Epithelial cell of esophagus (primary cell): ENCODE measurements at places on chromosomes 6 and 20.
A peak's percentile ranks its signal among the peaks of the same experiment; 100 is the strongest.

DNA sequence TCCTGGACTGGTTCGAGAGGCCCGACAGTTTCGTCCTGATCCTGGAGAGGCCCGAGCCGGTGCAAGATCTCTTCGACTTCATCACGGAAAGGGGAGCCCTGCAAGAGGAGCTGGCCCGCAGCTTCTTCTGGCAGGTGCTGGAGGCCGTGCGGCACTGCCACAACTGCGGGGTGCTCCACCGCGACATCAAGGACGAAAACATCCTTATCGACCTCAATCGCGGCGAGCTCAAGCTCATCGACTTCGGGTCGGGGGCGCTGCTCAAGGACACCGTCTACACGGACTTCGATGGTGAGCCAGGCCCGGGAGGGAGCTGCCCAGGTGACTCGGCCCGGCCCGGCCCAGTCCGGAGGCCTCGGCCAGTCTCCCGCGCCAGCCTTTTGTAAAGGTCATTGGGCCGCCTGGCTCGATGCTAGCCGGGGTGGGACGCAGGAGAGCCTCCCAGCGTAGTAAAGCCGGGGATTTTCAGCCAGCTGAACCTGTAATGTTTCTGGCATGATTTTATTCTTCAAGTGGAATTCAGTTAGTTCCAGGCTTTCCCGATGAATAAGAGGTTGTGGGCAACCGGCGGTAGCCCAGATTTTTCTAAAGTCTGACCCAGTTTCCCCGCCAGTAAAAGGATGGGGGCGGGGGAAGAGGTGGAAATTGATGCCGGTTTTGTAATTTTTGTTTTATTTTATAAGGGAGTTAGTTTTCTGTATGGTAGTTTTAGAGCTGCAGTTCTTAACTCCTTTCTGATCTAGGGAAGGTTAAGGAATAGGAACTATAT is 1.4 kb downstream of the PIM1 start:
- DNase-seq = peak; percentile 32

DNA sequence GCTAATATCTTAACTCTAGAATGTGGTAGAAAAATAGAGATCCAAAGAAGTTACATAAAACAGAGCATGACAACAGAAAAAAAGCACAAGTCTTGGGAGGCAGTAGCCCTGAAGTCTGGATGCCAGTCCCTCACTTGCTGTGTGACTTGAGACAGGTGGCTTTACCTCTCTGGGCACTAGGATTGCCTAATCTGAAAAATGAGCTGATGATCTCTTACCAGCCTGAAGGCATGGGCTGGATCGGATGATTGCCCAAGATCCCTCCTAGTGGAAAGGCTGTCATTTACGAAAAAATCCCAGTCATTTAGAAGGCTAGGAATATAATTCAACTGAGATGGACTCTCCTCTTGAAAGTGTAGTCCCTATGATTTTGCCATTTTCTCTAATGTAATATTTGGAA is 10.9 kb upstream of the GCM1 start:
- peak; percentile 80 for DNase-seq

- no peak for DNase-seq
Measured at GRCh38 chr20:43957392-43957791, 42.7 kb downstream of the TOX2 start.

DNA sequence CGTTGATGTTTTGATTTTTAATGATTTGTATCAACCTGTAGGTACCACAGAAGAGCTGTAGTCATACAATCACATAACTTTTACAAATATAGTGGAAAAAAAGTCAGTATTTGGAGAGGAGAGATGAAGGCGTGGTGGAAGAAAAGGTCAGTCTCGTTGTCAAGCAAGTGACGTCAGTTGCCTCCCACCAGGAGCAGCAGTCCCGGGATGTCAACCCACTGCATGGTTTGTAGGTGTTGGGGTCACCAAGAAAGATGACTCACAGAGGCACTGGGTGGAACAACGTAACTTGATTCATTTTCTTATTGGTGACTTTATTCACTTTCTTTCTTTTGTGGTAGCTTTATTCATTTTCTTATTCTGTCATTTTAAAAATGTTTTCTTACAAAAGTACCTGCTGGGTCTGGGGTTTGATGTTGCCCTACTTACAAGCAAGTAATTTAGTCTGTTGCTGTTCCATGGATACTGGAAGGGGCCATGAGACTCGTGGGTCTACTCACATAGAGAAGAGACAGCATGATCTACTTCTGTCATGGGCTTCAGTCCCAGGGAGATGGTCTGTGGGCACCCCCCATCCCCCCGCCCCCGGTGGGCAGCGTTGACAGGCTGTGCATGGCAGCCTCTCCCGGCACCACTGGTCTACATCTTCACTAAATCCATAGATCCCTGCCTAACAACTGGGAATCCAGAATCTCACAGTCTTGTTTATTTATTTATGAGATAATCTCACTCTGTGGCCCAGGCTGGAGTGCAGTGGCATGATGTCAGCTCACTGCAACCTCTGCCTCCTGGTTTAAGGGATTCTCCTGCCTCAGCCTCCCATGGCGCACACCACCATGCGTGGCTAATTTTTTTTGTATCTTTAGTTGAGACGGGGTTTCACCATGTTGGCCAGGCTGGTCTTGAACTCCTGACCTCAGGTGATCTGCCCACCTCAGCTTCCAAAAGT is 36.4 kb upstream of the SYNJ2 start:
- DNase-seq = no peak

GRCh38 chr20:61976644-61977418 is 88.8 kb downstream of the TAF4 start:
- no peak for DNase-seq

- DNase-seq = no peak
Measured at GRCh38 chr20:57192311-57192710, 74.1 kb downstream of the BMP7 start.

DNA sequence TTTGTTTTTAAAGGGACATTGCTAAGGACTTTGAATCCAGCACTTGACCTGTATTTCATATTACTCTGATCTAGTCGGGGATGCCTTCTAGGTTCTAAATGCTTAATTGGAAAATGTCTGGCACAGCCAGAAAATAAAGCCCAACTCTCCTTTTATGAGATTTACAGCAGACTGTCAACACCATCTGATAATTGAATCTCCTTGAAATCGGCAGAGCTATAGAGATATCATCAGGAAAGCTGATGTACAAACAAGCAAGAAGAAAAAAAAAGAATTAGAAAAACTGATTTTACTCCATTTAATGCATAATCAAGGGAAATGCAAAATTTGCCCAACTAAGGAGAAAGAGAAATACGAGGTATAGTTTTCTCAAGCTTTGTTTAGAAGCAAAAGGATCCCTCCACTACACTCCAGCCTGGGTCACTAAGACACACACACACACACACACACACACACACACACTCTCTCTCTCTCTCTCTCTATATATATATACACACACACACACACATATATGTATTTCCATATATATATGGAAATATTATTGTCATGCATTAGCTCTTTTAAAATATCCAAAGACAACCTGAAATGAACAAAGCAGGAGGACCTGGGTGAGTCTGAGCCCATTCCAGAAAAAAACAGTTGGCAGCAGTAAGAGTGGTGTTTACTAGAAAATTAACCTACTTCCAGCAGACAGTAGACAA is 9.5 kb upstream of the FOXC1 start:
- DNase-seq = no peak

GRCh38 chr6:65161661-65162060 is 545.4 kb downstream of the EYS start:
- no peak for DNase-seq

- DNase-seq = no peak
Measured at GRCh38 chr6:7730001-7730783, 4.3 kb downstream of the BMP6 start.

GRCh38 chr20:58666702-58667101 is 15.6 kb downstream of the STX16 start:
- DNase-seq = no peak

DNA sequence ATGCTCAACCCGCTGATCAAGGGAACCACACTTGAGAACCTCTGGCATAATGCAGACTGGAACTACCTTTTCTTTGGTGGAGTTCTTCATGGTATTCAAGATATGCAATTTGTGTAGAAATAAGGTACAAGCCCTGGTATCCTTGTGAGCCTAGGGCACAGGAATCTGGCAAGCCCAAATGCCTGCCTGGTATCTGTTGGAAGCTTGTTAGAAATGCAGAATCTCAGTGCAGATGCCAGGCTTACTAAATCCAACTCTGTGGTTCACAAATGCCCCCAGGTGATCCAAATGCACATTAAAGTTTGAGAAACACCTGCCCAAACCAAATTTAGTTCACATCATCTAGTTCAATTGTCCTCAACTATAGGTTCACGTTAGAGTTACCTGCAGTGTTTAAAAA is 159.8 kb upstream of the LAMP5 start:
- DNase-seq = no peak

GRCh38 chr6:18119236-18119635 is 3.2 kb downstream of the NHLRC1 start:
- peak; percentile 8 for DNase-seq

- DNase-seq = no peak
Measured at GRCh38 chr6:107107791-107108190, 7.5 kb downstream of the BEND3 start.

GRCh38 chr6:101150226-101150625 is 243.3 kb upstream of the GRIK2 start:
- no peak for DNase-seq

DNA sequence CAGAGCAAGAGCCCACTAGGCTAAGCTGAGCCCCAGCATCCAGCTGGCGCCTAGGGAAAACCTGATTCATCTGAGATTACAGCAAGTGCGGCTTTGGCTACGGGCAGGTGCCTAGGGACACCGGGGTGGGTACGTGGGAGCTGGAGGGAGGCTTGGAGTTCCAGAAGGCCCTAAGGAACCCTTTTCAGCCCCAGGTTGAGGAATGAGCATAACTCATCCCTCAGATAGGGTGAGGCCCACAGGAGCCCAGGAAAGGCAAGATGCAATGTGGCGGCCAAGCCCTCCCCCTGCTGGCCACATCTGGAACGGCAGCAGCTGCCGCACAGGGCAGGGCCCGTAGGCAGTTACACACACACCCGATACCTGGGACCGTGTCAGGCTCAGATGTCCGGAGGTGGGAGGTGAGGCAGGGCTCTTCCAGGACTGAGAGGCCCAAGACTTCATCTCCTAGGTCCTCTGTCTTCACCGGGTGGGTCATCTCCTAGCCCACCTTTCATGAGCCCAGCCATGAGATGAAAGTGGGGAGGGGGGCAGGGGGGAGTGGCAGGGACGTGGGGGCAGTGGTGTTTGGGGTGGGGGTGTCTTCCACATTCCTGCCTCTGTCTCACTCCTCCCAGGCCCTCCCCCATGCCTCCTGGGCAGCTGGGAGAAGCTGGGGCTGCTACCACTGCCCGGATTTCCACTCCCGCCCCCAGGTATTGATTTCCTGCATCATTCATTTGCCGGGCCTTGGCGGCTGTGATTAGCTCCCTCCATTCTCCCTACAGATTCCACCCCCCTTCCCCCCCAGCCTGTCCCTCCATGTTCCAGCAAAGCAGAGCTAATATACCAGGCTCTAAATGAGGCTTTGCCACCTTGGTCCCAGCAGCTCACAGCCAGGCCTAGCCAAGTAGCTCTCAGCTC is 5.5 kb downstream of the MDGA1 start:
- peak; percentile 80 for DNase-seq

DNA sequence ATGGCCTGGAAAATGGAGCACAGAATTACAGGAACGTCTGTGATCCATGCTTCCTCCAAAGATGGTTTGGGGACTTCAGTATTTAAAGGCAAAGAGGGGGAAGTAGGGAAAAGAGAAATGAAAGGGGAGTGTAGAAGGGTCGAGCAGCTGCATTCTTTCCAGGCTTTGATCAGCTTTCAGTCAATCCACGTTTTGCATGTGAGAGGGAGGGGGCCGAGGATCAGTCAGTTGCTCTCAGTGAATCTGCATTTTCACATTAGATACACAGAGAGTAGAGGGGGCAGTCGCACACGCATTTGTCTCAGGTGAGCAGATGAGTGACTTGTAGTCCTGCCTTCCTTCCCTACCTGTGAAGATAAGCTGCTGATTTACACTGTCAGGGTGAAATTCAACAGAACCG is 78.8 kb downstream of the FOXF2 start:
- DNase-seq = no peak

GRCh38 chr6:80272988-80273387 is 166.5 kb downstream of the BCKDHB start:
- no peak for DNase-seq

- no peak for DNase-seq
Measured at GRCh38 chr20:52616629-52617028, 355.5 kb upstream of the TSHZ2 start.

GRCh38 chr6:53989504-53989903 is 121.7 kb upstream of the MLIP start:
- DNase-seq = no peak
